ENCODE measurements at places on chromosomes 5 and 9. TPM values are rescaled to one million over a fixed set of nuclear protein-coding genes. Genes with fewer than 3 reads are reported as not detected.

ECM2 gene
- 0.12 TPM for total RNA-seq

KLF9 gene
- 0.71 TPM for total RNA-seq

SPATA31A3 gene
- total RNA-seq, result not detected

RHOBTB3 gene
- total RNA-seq, result 7.9 TPM

ACOT12 gene
- not detected for total RNA-seq

PDLIM4 gene
- not detected for total RNA-seq

POU5F2 gene
- not detected for total RNA-seq

AGXT2 gene
- total RNA-seq, result not detected

IGFBPL1 gene
- total RNA-seq, result 2.9 TPM

All from A549 treated with DMSO at 1 μM for 4 hours (cell line).